ENCODE measurements at places on chromosomes 4 and X.

DNA sequence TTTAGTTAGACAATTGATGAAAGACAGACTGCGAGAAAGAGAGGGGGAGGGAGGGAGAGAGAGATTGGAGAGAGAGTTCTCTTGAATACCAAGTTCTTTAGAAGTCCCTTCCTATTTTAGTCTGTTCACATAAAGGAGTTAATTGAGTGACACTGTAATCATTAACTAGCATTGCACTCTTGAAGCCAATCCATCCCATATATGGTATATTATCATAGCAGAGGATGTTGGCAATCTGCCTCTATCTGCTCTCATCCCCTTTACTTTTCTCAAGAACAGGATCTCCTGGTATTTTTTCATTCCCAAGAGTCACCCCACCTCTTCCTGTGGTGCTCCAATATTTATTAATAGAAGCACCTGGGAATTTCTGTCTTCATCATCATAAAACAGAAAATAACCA, 959.6 kb upstream of the NDST4 start:
- no peak for DNase-seq

DNA sequence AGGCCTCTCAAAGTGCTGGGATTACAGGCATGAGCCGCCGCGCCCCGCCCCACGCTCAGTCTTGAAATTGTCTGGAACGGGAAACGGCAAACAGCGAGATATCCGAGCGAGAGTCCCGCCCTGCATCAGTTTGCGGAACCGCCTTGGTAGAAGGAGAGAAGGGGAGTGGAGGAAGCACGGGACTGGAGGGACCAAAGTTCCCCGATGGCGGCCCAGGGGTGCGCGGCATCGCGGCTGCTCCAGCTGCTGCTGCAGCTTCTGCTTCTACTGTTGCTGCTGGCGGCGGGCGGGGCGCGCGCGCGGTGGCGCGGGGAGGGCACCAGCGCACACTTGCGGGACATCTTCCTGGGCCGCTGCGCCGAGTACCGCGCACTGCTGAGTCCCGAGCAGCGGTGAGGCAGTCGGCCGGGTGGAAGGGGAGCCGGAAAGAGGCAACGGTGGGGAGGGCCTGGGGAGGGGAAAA, at the start of gene BST1:
Gene BST1 (plus strand): TSS at position 125 of the 463 bp plus-strand sequence. CDS start 80 bp downstream, at position 205.
- DNase-seq = peak; percentile 55

DNA sequence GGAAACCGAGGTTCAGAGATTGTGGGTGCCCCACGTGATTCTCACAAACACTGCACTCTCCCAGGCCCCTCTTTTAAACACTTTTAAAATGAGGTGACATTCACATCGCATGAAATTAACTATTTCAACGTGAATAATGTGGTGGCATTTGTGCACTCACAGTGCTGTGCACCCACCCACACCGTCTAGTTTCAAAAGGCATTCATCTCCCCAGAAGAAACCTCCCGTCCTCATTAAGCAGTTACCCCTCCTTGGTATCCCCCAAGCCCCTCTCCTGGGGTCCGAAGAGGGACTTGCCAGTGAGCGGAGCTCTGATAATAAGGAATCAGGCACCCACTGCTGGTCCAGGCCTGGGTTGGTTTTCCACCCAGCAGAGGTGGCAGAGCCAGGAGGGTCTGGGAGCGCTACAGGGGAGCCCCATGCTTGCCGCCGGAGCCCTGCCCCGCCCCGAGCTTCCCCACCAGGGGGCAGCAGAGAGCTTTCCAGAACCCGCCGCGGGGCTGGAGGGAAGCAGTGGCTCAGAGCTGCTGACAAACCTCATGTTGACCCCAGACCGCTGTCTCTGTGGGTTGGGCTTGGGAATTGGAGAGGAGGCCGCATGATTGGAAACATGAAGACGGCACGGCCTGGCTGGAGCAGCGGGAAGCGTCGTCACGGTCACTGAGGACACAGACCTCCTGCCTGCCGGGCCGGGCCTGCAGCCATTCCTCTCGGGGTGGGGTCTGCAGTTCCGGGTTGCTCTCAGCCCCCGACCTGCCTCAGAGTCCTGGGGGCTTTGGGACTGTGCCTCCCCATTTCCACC, 27.5 kb upstream of the HTRA3 start:
- DNase-seq = peak; percentile 94

DNA sequence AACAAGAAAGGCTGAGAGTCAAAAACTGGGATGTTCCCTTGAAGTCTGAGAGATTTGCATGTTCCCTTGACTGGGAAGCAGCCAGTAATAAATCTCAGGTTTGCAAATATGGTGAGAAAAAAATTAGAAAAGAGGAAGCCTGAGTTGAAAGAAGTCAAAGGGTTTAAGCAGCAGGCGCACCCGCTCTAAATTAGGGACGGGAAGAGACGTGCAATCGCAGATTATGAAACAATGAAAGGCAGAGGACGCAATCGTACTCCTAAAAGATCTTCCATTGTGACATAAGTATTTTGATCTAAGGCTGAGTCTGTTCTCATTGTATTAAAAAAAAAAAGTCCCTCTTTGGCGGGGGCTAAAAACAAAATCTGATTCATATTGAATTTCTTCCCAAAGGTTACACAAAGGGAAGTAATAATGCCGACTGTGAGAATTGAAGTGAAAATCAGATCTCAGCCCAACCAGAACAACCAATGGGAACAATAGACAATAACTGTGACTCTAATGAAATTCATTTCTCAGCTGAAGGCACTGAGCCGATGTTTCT, 28.2 kb downstream of the SAT1 start:
- no peak for DNase-seq

- DNase-seq = no peak
Observed at GRCh38 chrX:65744965-65745364, 77.5 kb downstream of the MSN start.

Measured in H9 (cell line).